ENCODE measurements at places on chromosomes 13 and 19.

DNA sequence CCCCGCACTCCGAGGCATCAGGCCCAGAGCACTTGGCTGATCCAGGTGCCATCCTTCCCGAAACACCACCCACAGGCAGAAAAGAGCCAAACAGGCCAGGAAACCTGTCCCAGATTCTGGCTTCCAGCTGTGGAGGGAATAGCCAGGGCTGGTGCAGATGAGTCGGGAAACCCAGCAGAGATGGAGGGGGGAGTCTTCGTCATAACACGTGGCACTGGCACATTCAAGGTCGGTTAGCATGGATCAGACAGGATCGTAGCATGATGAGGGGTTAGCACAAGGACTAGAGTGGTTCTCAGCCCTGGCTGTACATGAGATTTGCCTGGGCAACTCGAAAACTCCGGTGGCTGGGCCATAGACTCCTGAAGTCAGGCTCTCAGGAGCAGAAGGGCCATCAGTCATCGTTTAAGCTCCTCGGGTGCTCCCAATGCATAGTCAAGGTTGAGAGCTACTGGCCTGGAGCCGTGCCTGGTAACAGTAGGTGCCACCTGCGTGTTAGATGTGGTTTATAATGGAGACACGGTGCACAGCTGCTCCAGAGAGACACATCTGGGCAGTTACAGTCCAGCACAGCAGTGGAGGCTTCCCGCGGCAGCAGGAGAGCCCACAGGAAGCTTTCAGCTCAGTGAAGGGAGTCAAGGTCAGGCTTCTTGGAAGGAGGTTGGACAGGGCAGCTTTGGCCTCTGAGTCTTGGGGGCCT, 6.3 kb downstream of the CYTH2 start:
- DNase-seq: no peak

- DNase-seq: no peak
Observed at GRCh38 chr19:49687566-49688316, 1.7 kb upstream of the ADM5 start.

DNA sequence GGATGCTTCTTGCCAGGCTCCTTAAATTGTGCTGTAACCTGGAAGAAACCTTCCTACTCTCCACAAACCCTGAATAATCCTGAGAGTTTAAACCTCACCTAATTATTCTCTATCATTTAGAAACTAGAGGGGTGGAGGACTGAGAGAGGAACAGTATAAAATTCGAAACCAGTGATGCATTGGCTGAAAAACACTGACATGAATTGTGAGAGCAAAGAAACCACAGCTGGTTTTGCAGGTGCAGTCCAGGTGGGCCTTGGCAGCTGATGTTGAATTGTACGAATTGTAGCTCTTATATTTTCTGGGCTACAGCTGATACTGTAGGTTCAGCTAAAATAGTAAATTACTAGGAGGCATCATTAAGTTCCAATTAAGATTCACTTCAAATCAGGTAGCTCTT, 227.0 kb upstream of the SLITRK5 start:
- DNase-seq: no peak

DNA sequence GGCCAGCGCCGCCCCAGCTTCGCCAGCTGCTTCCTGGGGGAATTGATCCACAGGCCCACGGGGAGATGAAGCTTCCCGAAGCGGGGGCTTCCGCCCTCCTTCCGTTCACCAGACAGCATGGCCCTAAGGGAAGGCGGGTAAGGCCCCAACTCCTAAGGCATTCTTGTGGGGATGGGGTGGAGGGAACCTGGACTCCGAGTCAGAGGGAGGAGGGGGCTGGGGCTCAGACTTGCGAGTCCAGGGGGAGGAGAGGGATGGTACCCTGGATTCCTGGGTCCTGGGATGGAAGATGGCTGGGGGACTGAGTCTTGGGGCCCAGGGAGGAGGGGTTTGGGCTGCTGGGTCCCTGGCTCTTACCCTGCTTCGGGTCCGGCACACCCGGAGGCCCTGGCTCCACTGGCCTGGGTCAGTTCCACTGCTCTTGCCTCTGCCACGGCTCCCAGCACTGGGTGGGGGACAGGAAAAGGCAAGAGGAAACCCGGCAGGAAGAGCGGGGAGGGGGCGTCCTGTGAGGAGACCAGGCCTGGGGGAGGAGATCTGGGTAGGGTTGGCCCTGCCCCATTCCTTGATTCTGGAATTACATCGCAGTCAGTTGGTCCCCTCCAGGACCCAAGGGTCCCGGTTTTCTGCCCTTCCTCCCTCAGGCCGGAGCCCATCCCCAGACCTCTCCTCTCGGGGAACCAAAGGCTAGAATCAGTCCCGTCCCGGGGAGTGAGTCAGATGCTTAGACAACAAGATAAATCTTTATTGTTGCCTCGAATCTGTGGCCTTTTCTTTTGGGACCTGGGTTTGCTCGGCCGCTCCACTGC, at the start of gene RASIP1:
Gene RASIP1, minus strand, starts transcription at position 447 of the 809 bp plus-strand sequence. Its CDS starts 328 bp downstream, at position 119.
- no peak for DNase-seq

GRCh38 chr19:33686687-33687480, 65.1 kb downstream of the CHST8 start:
- DNase-seq: peak; percentile 40

- DNase-seq: no peak
Observed at GRCh38 chr13:26656919-26657318, 99.4 kb downstream of the WASF3 start.

DNA sequence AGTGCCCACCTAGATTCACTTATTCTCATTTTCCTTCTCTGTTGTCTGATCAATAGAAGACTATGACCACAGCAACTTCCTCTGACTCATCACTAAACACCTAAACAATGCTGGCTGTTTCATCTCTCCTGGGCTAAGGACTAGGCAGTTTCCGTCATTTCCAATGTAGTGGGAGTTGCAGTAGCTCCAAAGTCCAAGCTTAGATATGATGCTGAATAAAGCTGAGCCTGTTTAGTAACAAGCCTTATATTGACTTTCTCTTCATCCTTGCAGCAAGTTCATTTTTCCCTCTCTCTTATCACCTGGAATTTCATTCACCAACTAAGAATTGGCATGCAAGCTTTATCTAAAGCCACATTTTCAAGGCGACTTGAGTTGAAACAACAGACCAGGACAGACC, 53.5 kb upstream of the PCDH9 start:
- no peak for DNase-seq

- DNase-seq: no peak
Observed at GRCh38 chr13:96415831-96416385, 326.0 kb downstream of the HS6ST3 start.
